Renal pelvis (tissue), 12 donors: ENCODE measurements at places on chromosomes 2 and 18. TPM values are rescaled to one million over a fixed set of nuclear protein-coding genes. Genes with fewer than 3 reads are reported as not detected.
A peak's percentile ranks its signal among the peaks of the same experiment; 100 is the strongest.

GRCh38 chr2:205704127-205704741, 21.9 kb downstream of the NRP2 start:
- DNase-seq, result no peak

COL6A3 gene
- polyA plus RNA-seq, result 262 TPM

GRCh38 chr18:31680433-31680811, 4.0 kb downstream of the B4GALT6 start:
- DNase-seq, result no peak

DNA sequence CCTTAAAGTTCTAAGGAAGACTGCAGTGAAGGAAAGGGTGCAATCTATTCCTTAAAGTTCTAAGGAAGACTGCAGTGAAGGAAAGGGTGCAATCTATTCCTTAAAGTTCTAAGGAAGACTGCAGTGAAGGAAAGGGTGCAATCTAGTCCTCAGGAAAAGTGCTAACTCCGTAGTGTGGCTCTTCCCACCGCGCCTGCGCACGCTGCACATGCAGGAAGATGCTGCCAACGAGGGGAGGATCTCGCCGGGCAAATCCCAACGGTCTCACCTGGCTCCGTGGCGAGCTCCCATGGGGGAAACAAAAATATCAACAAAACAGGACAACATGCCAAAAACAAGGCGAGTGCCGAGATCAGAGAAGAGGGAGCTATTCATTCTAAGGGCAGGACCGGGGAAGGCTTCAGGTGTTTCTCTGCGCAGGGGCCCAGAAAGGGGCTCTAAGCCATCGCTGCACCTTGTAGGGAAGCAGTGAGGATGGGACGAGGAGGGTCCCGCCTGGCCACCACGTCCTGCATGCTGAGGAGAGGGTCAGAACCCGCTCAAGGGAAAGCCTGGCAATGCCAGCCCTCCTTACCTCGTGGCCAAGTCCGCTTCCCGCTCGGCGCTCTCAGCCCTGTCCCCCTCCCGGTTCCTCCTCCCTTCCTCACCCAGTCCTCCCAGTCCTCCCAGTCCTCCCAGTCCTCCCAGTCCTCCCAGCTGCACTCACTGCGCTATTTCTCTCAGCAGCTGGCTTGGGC, 24.5 kb downstream of the TIMM21 start:
- no peak for DNase-seq

- DNase-seq, result no peak
These were observed 56.1 kb downstream of the SLC35F5 start for GRCh38 chr2:113700186-113700841.

- no peak for DNase-seq
These were observed 156.8 kb upstream of the TTC39C start for GRCh38 chr18:23857756-23858155.

DNA sequence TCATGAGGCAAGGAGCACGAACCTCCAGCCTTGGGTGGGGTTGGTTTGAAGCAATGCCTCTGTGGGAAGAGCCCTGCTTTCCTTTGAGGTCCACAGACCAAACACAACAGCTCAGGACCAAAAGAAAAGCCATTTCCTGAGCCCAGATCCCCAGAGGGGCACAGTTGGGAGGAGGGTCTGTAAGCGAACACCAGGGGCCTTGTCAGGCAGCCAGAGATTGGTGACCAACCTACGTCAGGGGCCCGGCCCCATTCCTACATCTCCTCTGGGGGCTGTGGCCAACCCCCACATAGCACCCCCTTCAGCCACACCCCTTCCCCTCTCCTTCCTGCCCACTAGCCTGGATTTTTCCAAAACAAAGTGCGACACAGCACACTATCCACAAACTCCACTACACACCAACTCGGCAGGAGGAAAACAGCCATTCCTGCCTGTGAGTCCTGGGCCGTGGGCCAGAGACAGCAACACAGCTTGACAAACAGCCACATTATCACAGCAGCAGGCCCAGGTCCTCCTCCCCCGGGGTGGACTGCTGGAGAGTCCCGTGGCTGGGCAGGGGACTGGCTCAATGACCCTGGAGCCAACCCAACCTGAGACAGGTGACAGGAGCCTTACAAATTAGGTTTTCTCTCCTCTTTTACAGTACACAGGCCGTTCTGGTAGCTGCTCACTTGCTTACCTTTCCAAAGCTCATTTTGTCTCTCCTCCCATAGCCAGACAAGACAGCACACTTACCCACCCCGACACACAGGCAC, 98.8 kb downstream of the TNS1 start:
- DNase-seq, result peak; percentile 71

- DNase-seq, result no peak
These were observed 779 bp downstream of the DGKD start for GRCh38 chr2:233354971-233355574.

- no peak for DNase-seq
These were observed 414.5 kb downstream of the STK39 start for GRCh38 chr2:167832868-167833287.

FBXO41 gene
- polyA plus RNA-seq, result 2.1 TPM

DNA sequence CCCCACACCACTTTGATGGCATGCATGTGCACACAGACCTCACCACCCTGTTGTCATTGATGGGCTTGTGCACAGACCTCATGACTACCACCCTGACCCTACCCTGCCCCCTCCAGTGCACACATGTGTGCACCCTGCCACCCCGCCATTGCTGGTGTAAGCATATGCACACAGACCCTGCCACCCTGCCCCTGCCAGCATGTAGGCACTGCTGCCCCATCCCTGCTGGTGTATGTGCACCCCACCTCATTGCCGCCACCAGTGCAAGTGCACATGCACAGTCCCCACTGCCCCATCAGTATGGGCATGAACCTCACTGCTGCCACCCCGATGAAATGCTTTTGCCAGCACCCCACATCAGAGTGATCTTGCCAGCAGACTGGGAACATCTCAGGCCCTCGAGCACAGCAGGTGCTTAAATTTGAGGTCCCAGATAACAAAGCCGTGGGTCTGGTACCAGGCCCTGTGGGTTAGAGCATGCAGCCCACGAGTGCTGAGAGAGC, 169.4 kb downstream of the EHBP1 start:
- DNase-seq, result no peak

DNA sequence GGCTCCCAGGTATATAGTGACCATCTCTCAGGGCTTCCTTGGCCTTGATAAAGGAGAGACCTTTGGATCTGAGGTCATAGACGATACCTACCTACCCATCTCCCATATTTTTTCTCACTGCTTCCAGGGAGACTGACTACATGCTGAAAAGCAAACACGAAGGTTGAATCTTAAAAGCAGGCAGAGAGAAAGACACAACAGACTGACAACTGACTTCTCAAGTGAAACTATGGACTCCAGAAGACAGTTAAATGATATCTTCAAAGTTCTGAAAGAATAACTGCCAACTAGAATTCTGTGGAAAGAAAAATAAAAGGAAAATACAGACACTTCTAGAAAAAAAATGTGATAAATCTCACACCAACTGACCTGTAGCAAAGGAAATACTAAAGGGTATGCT, 76.5 kb upstream of the HAAO start:
- no peak for DNase-seq

GRCh38 chr2:11784747-11785610, 38.5 kb downstream of the LPIN1 start:
- peak; percentile 42 for DNase-seq

GRCh38 chr2:43218155-43218701, 8.2 kb downstream of the ZFP36L2 start:
- DNase-seq, result peak; percentile 71

ASPRV1 gene
- polyA plus RNA-seq, result 5.1 TPM

- no peak for DNase-seq
These were observed 20.0 kb downstream of the IGFBP2 start for GRCh38 chr2:216653093-216653799.

ABCG5 gene
- polyA plus RNA-seq, result 0.75 TPM

GRCh38 chr2:127829845-127830246, 18.9 kb upstream of the WDR33 start:
- DNase-seq, result peak; percentile 35

DYNAP gene
- polyA plus RNA-seq, result not detected

CDH2 gene
- polyA plus RNA-seq, result 83.8 TPM

GRCh38 chr2:10166676-10167292, 44.2 kb downstream of the RRM2 start:
- no peak for DNase-seq

DNA sequence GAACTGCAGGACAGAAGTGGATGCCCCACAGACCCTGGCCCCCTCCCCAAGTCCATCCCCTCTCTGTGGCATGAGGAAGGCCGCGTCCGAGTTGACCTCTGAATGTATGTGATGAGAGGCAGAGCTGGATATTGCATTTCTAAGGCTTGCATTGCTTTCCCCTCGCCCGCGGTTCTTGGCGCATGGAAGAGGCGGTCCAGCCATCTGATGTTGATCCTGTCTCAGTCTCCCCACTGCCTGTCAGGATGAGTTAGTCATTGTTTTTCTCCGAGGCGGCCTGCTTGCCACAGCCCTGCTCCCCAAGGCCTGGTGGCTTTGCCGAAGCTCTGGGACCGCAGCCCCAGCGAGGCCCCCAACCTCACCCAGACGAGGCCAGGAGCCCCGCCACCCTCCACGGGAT, 88.6 kb downstream of the SMAD7 start:
- no peak for DNase-seq

- no peak for DNase-seq
These were observed 884.8 kb upstream of the ZEB2 start for GRCh38 chr2:145404690-145405089.

CXCR1 gene
- polyA plus RNA-seq, result not detected

GRCh38 chr2:33406622-33407021, 69.8 kb upstream of the RASGRP3 start:
- DNase-seq, result no peak

GRCh38 chr18:37487400-37487867, 78.2 kb downstream of the CELF4 start:
- DNase-seq, result no peak

RBFA gene
- polyA plus RNA-seq, result 40.4 TPM

GRCh38 chr2:112962308-112963175, 15.3 kb upstream of the IL36G start:
- no peak for DNase-seq

GRCh38 chr18:77905011-77905410, 655.4 kb downstream of the GALR1 start:
- no peak for DNase-seq

- DNase-seq, result no peak
These were observed 65.5 kb upstream of the PMAIP1 start for GRCh38 chr18:59834267-59834666.

DNA sequence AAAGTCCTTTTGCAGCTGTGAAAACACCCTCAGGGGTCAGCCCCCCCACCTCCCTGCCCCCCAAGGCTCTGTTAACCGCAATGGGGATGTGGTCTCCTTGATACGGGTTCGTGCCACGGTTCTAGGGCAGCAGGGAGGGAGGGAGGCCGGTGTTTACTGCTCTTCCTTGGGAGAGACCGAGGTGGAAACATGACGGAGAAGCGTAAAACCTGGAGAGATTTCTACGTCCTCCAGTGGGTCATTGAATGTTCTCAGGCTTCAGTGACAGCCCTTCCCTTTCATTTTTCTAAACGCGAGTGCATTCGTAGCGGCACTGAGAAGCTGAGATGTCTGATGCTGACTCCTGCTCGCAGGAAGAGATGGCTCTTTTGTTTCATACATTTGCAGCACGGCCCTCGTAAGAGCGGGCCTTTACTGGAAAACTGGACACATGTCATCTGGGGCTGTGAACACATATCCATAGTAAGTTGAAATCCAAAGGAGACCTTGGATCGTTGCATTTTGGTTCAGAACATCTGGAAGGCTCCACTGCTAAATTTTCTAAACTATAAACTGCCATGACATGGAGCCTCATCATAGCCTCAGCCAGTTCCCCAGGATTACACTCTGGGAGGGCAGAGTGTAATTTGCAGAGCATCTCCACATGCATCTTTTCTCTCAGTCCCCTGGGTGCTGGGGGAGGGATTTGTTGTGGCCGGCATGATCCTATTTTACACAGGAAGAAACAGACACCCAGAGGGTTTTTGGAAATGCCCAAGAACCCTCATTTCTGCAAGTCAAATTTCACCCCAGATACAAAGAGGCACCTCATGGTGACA, 40.6 kb upstream of the HDAC4 start:
- no peak for DNase-seq

- DNase-seq, result peak; percentile 66
These were observed at the start of gene PIEZO2 for GRCh38 chr18:11149441-11150270. Gene PIEZO2, minus strand, starts transcription at chr18:11149569. Its CDS starts 981 bp downstream, at chr18:11148588.

ACTG2 gene
- 1.9 TPM for polyA plus RNA-seq
